ENCODE measurements at places on chromosomes 12 and 14.

- DNase-seq: no peak
Measured at GRCh38 chr12:108370415-108370814, 31.3 kb upstream of the CMKLR1 start.

DNA sequence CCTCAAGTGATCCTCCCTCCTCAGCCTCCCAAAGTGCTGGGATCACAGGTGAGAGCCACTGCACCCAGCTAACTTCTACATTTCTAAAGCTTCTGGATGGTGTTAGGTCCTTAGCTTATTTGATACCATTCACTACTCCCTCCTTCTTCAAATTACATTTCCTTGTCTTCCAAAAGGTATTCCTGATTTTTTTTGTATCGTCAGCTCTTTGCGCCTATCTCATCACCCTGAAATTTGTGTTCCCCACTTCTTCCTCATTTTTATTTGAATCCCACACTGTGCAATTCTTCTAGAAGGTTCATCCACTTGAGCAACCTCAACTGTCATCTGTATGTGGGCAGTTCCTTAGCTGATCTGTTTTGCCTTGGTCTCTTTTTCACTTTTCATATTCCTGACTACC lies 241.8 kb upstream of the RGS6 start:
- no peak for DNase-seq

DNA sequence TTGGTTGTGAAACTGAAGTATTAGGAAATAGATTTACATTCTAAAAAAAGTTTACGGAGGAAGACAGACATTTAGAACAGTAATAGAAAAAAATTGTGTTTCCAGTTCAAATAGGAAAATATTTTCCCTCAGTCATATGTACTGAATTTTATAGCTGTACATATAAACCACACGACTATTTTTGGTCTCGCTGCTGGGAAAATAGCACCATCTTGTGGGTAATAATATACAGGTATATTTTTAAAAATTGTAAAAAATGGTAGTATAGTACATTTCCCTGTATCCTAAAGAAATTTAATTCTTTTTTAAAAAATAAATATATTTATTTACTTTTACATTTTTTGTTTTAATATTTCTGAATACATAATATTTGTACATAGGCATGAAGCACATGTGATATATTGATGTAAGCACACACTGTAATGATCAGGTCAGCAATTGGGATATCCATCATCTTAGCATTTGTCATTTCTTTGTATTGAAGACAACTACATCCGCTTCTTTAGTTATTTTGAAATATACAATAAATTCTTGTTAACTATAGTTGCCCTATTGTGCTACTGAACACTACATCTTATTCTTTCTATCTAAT lies 168.6 kb downstream of the ALX1 start:
- DNase-seq: no peak

GRCh38 chr12:176321-177181 lies 37.4 kb downstream of the SLC6A12 start:
- DNase-seq: no peak

GRCh38 chr14:72726444-72726843 lies 167.5 kb downstream of the DPF3 start:
- DNase-seq: no peak

DNA sequence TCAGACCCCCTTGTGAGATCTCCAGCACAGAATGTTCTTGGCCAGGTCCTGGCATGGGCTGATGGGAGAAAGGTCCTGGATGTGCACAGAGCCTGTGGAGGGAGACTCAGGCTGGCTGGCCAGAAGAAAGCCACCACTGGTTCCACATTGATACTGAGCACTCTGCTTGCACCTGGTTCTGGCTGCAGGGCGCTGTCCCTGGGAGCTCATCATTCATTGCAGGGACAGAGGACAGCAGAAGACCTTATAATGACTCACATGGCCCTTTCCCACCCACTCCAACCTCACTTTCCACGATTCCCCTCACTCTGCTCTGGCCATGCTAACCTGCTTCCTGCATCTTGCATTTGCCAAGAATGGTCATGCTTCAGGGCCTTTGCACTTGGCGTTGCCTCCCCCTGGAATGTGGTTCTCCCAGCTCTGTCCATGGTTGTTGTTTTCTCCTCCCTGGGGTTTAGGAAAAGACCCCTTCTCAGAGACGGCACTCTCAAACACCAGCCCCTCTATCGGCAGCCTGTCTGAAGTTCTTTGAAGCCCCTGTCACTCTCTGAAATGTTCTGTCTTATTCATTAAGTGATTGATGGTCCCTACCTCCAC lies 10.3 kb downstream of the KRT7 start:
- DNase-seq: no peak

- DNase-seq: peak; percentile 43
Measured at GRCh38 chr14:95533391-95533821, 1.4 kb upstream of the GLRX5 start.

- DNase-seq: no peak
Measured at GRCh38 chr14:89787525-89787924, 167.0 kb downstream of the EFCAB11 start.

Data from activated T-cell treated with anti-CD3 and anti-CD28 coated beads, Interleukin-2, amount 50 U/mL, for 48 hours (primary cell).